ENCODE measurements at places on chromosomes 16 and 17.

- no peak for DNase-seq
These were observed 11.8 kb downstream of the ALDH3A2 start for GRCh38 chr17:19660219-19660870.

GRCh38 chr17:40953881-40954280 is 12.9 kb downstream of the KRT39 start:
- no peak for DNase-seq

GRCh38 chr16:30478766-30479478 is 6.4 kb downstream of the ITGAL start:
- DNase-seq: no peak

- DNase-seq: no peak
These were observed 152.2 kb upstream of the NOG start for GRCh38 chr17:56441308-56441707.

- DNase-seq: no peak
These were observed 91.4 kb downstream of the C16orf78 start for GRCh38 chr16:49464877-49465504.

DNA sequence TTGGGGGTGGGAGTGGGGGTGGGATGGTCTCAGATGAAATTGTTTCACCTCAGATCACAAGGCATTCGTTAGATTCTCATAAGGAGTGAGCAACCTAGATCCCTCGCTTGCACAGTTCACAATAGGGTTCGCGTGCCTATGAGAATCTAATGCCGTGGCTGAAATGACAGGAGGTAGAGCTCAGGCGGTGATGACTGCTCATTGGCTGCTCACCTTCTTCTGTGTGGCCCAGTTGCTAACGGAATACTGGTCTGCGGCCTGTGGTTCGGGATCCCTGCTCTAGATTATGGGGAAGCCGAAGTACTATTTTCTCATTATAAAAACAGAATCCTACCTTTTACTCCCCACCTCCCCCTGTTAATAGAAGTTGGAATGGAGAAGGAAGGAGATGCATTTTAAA is 18.9 kb downstream of the CLTC start:
- DNase-seq: no peak

GRCh38 chr17:72397687-72398086 is 276.9 kb downstream of the SOX9 start:
- DNase-seq: no peak

DNA sequence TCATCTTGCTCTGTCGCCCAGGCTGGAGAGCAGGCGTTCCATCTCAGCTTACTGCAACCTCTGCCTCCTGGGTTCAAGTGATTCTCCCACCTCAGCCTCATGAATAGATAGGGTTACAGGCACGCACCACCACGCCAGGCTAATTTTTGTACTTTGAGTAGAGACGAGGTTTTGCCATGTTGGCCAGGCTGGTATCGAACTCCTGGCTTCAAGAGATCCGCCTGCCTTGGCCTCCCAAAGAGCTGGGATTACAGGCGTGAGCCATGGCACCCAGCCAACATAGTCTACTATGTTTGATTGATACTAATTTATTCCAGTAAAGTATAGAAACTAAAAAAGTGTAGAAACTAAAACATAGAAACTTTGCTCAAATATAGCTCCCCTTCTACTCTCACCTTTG is 94.9 kb downstream of the CA4 start:
- DNase-seq: no peak

GRCh38 chr16:4207229-4207628 is 34.7 kb downstream of the SRL start:
- DNase-seq: no peak

DNA sequence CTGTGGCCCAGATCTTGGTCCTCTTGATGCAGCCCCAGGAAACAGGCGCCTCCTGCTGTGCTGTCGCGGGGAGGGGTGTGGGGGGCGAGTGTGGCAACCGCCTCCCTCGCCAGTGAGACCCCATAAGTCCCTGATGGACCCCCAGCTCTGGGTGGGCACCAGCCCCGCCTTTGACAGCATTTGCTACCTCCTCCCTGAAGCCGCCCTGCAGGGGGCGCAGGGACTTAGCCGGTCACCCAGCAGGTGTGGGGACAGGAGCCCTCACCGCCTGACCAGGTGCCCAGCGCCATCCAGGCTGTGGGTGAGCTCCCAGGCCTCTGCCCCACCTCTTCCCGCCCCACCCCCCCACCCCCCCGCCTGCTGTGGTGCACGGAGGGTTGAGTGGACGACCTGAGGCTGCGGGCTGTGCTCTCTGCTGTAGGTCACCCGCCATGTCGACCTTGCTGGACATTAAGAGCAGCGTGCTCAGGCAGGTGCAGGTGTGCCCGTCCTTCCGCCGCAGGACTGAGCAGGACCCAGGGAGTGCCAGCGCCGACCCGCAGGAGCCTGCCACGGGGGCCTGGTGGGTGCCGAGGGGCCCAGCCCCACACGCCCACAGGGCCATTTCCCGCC is 4.8 kb downstream of the BAIAP3 start:
- DNase-seq: peak; percentile 16

DNA sequence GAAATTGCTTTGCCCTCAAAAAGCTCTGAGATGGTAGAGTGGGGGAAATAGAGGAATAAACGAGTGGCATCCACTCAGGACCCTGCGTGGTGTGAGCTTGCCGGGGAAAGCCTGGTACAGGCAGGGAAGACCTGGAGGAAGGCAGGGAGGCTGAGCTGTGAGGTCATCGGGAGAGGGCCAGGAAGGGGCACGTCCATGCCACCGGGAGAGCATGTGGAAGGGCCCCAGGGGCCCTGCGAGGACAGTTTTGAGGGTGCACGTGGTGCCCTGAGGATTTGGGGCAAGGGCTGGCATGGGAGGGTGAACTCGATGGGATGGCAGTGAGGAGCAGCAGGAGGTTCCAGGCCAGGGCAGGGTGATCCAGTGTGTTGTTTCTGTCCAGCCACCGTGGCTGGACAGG is 56.3 kb upstream of the CBFA2T3 start:
- DNase-seq: no peak

- DNase-seq: no peak
These were observed 28.9 kb upstream of the CDH5 start for GRCh38 chr16:66337463-66338188.

DNA sequence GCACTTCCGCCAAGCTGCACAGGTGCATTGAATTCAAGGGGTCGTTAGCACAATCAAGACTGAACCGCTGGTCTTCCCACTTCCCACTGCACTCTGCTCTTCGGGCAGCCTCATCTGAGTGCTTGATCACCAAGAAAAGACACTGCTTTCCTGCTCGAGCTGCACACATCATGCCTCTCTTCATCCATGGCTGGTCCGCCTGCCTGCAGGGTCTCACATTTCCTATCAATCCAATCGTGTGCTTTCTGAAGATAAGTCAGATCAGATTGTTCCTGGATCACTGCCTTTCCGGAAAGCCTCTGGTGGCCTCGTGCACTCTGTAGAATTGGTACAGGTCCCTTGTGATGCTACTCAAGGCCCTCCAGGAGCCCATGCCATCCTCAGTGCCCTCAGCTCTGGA is 30.8 kb upstream of the HSBP1 start:
- no peak for DNase-seq

DNA sequence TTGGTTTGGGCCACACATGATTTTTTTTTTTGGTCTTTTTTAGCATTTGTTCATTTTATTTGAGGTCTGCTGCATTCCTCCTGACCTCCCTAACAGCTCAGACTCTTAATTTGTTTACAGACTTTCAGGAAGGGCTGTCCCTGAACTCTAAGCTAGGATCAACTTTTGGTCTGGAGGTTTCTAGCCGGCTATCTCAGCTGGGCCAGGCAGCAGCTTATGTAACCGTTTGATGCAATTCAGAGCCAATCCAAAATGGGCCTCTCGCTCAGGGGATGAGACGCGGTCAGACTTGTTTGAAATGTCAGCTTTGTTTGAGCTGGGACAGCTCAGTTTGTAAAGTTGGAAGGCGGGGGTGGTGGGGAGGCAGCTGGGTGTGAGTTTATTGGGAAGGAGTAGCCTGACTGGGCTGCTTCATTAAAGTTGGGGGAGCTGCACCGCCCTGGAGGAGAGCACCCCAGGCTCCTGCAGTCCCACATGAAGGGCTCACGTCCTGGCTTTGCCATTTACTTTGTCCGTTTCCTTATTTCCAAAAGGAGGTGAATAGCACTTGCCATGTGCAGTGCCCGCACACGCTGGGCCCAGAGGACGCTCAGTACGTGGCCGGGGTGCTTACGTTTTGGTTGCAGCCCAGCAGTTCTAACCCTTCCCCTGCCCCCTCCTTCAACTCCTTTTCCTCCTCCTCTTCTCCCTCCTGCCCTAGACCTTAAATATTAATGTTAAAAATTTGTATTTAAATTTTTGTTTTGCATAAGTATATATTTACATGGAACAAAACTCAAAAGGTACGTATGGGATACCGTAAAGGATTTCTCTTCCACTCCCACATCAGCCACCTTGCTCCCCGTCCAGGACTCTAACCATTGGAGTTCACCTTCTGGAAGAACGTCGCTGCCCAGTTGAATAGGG is 121.2 kb downstream of the SNX29 start:
- no peak for DNase-seq

DNA sequence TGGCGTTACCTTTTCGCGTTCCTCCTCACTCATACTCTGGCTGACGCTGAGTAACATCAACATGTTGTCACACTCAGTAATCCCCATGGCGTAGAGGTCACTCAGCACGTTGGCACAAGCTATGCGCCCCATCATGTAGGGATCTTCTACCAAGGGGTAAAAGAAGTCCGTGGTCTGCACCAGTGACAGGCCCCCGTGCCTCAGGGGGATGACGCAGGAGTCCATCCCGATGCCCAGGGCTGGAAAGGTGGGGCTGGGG is 596 bp downstream of the SEPHS2 start:
- no peak for DNase-seq

Data from stimulated activated CD4-positive, alpha-beta T cell treated with anti-CD3 and anti-CD28 coated beads, Interleukin-1b, Interleukin-23, amount 100 ng/mL, for 4 hours (primary cell).